ENCODE measurements at places on chromosomes 6 and 20.
A peak's percentile ranks its signal among the peaks of the same experiment; 100 is the strongest.

GRCh38 chr6:141562186-141562811 lies 570.4 kb upstream of the GJE1 start:
- peak; percentile 61 for DNase-seq

GRCh38 chr6:159438106-159438505 lies 254.9 kb downstream of the SOD2 start:
- no peak for DNase-seq

- DNase-seq, result no peak
Observed at GRCh38 chr6:144331491-144331969, 46.4 kb downstream of the UTRN start.

DNA sequence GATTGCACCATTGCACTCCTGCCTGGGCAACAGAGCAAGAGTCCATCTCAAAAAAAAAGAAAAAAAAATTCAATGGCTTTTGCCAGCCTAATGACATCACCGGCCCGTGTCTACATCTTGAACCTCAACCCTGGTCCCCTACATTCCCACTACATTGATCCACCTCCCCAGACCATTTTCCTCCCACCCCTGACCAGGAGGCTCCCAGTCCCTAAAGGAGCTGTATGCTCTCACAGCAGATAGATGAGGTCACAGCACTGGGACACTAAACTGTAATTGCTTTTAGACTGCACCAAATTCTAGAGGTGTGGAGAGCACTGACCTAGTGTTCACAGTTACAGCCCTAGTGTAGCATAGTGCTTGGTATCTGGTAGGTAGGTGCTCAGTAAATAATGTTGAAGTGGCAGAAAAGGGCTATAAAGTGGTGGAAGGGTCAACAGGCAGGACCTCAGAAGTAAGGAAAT lies 10.7 kb downstream of the TGIF2 start:
- no peak for DNase-seq

DNA sequence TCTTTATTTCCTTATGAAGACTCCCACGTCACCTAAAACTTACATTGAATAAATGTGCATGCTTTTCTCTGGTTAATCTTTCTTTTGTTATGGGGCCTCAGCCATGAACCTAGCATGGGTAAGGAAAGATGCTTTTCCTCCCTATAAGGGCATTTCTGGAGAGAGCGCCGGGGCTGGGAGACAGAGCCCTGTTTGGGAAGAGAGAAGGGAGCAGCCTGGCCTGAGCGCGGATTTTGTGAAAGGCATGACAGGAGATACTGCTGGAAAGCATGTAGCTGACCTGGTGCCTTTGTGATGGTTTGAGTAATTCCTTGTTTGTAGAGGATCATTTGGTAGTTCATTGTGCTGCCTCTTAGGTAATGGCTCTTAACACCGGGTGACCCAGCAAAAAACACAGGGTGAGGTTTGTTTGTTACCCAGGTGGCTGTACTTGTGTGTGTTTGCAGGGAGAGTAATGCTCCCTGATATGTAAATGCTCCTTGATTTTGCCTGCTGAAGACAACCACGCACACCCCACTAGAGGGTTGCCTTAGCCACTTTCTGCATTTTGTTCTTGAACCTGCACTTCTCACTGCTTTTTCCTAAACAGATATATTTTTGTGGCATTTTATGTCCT lies 59.2 kb downstream of the ANKRD6 start:
- no peak for DNase-seq

DNA sequence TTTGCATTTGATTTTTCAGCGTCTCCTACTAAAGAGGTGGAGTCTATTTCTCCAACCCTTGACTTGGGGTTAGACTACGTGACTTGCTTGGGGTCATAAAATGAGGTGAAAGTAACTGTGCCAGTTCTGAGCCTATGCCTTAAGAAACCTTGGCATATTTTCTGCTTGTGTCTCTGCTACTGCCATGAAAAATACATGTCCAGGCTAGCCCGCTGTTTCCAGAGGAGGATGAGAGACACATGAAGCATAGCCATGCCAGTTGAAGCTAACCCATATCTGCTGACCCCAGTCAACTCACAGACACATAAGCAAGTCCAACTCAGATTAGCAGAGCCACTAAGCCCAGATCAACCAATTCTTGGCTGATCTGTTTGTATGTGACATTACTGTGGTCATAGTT lies 38.7 kb downstream of the SCP2D1 start:
- DNase-seq, result no peak

- DNase-seq, result no peak
Observed at GRCh38 chr6:104936766-104937535, 20.0 kb upstream of the LIN28B start.

- peak; percentile 74 for DNase-seq
Observed at GRCh38 chr6:28543651-28544610, 18.2 kb downstream of the GPX5 start.

DNA sequence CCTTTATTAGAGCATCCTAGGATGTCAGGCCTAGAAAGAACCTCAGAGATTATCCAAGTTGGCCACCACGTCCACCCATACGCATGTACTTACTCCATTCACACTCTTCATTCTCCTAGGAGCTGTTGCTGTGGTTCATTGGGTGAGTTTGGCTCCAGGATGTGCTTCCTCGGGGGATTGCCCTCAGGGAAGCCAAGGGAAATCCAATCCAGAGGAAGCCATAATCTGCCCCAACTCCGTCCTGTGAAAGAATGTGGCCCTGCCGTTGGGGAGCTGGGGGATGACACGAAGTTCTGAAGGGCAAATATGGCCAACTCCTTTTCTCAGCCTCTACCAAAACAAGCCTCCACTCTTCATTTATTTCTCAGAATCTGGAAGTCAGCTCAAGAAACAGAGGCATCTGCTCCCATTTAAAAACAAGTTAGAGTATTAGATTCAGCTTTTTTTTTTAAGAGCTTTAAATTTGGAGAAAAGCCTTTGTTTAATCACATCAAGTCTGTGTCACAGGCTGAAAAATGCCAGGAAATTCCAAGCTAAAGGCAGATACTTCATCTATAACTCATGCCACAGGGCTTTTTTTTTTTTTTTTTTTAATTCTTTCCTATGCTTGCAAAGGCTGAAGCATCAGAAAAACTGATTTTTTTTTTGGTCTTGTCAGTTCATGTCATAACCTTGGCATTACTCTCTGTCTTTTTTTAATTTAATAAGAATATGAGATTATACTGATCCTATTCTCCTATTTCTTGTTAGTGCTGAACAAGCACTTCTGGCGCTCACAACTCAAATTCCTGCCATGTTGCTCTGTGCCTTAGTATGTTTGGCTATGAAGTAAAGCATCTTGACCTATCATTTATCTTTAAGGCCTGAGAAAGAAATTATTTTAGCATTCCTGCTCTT lies 480.9 kb upstream of the MARCKS start:
- no peak for DNase-seq
